ENCODE measurements at places on chromosomes 1 and 21.

DNA sequence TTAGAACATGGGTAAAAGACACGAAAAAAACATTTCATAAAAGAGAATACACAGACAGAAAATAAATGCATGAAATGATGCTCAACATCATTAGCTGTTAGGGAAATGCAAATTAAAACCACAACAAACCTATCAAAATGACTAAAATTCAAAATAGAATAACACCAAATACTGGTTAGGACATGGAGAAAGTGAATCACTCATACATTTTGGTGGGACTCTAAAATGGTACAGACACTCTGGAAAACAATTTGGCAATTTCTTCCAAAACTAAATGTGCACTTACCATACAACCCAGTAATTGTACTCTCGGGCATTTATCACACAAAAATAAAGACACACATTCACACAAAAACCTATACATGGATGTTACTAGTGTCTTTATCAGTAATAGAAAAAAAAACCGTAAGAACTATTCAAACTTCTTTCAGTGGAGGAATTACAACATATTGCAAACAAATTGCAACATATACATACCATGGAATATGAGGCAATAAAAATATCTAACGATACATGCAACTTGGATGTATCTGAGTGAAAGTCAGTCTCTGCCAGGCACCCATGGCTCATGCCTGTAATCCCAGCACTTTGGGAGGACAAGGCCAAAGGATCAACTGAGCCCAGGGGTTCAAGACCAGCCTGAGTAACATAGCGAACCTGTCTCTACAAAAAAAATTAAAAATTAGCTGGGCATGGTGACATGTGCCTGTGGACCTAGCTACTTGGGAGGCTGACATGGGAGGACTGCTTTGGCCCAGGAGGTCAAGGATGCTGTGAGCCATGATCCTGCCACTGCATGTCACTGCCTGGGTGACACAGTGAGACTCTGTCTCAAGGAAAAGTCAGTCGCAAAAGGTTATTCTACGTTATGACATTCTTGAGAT lies 19.6 kb downstream of the HSF2BP start:
- peak; percentile 59 for DNase-seq

GRCh38 chr1:184018622-184019021 lies 18.9 kb downstream of the COLGALT2 start:
- DNase-seq = no peak

DNA sequence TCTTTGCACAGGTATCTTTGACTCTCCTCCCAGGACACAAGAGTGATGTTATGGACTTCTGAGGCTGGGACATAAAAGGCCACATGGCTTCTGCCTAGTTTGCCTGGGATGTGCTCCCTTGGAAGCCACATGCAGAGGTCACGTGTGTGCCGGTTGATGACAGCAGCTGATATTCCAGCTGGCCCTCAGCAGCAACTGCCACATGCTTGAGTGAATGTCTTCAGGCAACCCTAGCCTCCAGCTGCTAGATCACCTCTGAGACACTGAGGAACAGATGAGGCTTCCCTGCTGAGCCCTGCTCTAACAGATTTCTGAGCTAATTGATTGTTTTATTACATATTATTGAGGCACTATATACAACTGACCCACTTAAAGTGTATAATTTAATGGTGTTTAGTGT lies 11.6 kb upstream of the AKR7A3 start:
- no peak for DNase-seq

GRCh38 chr1:235127203-235127602 lies 1.4 kb downstream of the TOMM20 start:
- no peak for DNase-seq

- DNase-seq = peak; percentile 34
These were observed 23.2 kb upstream of the ARHGEF16 start for GRCh38 chr1:3431266-3431665.

DNA sequence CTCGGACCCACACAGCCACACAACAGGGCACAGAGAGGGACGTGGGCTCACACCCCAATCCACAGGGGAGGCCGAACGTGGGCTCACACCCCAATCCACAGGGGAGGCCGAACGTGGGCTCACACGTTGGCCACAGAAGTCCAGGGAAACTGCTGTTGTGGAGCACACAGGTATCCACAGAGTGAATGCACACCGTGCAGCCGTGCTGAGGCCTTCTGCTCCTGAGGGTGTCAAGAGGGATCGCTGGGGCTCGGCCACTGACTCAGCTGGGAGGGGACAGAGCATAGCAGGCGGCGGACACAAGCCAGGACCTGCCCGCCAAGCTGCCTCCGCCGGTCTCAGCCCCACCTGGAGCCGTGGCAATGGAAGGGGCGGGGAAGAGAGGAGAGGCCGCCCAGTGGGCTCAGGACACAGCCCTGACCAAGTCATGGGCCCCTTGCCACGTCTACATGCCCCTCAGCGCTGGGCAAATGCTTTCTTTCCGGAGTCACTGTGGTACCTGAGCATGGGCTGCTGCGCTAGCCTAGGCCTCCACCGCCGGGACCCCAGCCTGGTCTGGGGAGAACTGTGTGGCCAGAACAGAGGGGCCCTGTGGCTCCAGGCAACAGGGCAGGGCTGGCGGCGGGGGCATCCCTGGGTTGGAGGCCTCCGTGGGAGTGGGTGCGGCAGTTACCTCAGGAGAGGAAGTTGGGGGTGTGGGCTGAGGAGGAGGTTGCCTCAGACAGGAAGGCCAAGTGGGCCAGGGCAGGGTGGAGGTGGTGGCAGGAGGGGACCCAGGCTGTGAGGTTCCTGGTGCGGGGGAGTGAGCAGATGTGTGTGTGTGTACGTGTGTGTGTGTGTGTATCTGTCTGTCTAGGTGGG lies 1.2 kb downstream of the SYTL1 start:
- no peak for DNase-seq

GRCh38 chr1:180177931-180178330 lies 23.3 kb downstream of the QSOX1 start:
- no peak for DNase-seq

DNA sequence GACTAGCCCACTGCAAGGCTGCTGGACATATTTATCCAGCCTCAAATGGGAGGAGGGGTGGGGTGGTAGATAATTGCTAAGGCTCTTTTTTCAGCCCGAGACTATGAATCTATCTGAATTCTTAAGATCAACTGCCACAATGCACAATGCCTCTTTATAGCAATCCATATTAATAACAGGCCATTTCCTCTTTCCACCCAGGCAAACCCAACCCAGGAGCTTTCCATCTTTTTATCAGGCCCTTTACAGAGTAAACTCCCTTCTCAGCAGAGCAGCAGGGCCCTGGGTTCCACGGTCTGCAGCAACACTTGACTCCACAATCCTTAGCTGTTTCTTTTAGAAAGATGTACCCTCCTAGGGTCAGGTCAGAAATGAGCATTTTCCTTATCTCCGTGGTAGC lies 806 bp downstream of the DDOST start:
- DNase-seq = no peak

- DNase-seq = no peak
These were observed 669.8 kb upstream of the B3GALT2 start for GRCh38 chr1:193856261-193856660.

GRCh38 chr1:101301446-101302057 lies 64.7 kb downstream of the S1PR1 start:
- no peak for DNase-seq
